ENCODE measurements at places on chromosomes 2 and 18.
A peak's percentile ranks its signal among the peaks of the same experiment; 100 is the strongest.

GRCh38 chr18:31901063-31901462, 41.9 kb downstream of the TRAPPC8 start:
- no peak for DNase-seq

GRCh38 chr18:62659698-62660097, 55.6 kb upstream of the PHLPP1 start:
- DNase-seq = no peak

- DNase-seq = no peak
Observed at GRCh38 chr2:20562540-20563225, 88.2 kb downstream of the HS1BP3 start.

- no peak for DNase-seq
Observed at GRCh38 chr2:47890711-47891368, 15.5 kb downstream of the FBXO11 start.

DNA sequence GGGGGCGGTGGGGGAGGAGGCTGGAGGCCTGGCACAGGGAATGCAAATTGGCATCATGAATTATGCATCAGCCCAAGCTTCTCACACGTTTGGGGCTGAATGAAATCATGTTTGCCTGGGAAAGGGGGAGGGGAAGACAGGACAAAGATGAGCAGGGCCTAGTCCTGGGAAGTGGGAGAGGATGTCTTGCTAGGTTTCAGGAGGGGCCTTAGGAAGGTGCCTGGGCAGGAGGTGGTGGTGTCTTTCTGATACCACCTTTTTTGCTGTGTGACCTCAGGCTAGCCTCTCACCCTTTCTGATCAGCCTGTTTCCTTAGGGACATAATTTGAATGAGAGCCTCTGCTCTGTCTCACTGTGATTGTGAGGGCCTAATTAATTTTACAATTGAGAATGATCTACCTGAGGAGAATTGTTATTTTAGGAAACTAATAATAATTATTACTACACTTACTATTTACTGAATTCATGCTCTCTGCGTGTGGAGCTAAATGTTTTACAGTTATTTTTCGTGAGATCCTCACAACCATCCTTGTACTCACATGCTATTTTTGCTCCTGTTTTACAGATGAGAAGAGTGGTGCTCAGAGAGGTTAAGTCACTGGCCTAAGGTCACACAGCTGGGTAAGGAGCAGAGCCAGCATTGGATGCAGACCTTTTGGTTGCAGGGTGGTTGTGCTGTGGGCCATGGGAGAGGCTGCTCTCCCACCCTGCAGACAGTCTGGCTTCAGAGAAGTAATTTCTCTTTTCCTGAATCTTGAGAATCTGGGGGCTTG, 39.6 kb downstream of the INHBB start:
- no peak for DNase-seq

GRCh38 chr2:168584911-168585310, 128.8 kb downstream of the CERS6 start:
- no peak for DNase-seq

DNA sequence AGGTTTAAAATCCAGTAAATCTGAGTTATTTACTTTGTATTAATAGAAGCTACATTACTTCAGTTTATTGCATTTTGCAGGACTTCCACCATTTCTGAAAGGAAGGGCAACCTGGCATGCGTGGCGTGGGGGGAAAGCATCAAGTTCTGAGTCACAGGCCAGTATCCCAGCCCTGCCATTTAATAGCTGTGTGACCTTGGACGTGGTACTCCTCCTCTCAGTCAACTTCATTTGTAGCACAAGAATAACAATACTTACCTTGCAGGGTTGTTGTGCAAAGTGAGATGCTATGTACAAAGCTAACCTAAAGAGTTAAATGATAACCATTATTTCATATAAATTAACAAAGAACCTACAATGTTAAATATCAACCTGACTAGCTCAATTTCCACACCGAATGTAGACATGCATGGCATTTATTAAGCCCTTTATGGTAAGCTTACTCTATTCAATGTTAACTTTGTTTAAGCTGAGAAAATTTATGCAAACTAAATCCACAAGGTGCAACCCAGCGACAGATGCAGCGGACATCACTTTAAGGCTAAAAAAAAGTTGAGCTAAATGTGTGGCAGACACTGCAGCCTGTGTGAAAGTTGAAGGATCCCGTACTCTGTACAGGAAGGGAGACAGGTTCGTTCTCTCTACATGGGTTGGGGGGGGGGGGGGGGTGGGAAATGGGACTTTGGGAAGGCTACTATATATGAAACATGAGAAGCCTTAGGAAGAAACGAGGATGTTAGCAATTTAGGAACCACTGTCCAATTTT, 17.2 kb upstream of the STPG4 start:
- peak; percentile 35 for DNase-seq

DNA sequence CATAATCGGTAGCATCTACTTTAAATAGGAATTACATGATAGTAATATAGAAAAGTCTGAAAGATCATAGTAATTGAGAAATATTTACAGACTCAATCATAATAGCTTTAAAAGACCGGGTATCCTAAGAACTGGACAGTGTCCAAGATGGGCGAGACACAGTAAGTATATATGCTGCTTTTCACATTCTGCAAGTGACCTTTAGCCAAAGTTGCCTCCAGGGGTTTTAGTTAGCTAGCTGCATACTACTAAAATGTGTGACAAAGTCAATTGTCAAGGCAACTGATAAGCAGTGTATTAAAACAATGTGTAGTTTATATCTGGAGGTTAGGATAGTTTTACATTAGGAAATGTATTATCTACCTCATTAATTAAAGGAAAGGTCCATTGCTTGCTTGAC, 24.6 kb downstream of the CD302 start:
- no peak for DNase-seq

GRCh38 chr2:28390746-28391563, 1.7 kb upstream of the FOSL2 start:
- DNase-seq = peak; percentile 46

DNA sequence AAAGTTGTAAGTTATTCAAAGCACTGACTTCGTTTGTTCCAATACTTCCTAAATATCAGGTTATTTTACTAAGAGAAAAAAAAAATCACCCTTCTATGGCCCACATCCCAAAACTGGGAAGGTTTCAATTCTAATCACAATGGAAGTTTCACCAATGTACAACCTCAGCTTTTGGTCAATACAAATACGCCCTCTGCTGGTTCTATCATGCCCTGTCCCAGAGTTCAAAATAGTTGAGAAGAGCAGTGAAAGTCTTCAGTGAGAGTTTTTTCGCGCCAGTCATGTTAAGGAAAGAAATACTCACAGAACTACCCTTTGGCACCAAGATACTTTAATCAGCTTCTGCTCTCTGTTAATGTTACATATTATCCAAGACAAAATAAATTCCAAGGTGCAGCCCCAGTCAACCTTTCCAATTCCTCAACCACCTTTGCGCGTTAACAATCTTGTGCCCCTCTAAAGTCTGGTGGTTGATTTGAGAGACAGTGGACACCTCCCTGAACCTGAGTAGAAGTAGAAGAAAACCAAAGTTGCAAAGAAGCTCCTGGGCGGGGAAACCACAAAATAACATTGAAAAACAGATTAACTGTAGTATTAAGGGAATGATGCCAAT, 59.9 kb downstream of the SUMO1 start:
- DNase-seq = peak; percentile 88

GRCh38 chr2:71596011-71596410, 142.7 kb downstream of the DYSF start:
- DNase-seq = no peak

DNA sequence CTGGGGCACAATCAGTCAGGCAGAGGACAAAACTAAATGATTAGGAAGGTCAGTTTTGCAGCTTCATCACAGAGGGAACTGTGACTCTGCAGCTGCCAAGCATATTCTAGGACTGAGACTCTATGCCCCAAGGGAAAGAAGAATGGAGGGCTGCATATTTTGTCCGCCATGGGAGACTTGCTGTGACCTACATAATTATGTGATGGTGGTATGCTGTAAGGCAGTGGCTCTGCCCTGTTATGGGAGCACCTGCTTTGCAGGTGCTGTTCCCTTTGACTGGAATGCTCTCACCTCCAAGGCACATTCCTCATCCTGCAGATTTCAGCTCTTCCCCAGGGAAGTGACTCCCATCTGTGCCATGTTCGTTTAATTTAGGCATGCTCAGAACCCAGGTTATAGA, 261.9 kb upstream of the EPHA4 start:
- no peak for DNase-seq

- no peak for DNase-seq
Observed at GRCh38 chr2:239285932-239286230, 114.9 kb downstream of the HDAC4 start.

DNA sequence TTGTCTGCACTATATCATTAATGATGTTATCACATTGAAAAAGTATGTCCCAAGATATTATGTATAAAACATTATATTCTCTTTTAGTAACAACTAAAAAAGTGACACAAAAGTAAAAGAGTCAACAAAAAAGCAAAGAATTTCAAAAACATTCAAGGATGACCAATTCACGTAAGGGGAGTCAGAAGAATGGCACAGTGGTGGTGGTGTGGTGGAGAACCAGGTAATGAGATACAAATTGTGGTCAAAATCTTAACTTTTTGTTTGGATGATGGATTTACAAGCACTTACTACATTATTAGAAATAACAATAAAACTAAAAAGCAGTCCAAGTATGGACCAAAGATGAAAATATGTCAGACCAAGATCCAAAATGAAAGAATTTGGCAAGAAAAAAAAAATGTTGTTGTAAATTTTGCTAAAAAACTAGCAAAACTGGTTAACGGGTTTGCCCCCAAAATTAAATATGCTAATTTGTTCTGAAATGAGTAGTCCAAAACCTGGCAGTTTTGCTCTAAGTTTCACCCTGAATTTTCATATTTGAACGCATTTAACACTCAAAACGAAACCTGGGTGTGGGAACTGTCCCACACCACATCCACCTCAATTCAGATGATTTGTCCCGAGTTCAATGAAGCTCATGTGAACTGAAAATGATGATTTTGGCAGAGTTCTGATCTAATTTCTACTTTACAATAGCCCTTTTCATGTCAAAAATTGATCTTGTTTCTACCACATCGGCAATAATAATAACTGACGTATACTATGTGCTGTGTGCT, 135.8 kb downstream of the IKZF2 start:
- DNase-seq = no peak

DNA sequence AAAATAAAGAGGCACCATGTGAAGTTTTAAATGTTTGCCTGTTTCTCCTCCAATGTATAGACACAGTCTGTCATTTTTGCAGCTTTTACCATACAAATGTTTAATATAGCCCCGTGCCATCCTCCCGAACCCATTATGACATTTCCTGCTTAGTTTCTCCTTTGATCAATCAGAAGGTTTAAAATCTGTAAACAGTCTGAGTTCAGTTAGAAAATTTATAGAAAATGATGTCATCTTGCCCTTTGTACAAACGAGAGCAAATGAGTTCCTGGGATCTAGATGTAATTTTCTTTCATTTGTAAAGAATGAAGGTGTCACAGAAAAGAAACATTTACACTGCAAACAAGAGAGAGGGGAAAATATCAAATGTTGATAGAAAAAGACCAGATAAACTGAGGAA, 62.7 kb upstream of the NFU1 start:
- DNase-seq = no peak

DNA sequence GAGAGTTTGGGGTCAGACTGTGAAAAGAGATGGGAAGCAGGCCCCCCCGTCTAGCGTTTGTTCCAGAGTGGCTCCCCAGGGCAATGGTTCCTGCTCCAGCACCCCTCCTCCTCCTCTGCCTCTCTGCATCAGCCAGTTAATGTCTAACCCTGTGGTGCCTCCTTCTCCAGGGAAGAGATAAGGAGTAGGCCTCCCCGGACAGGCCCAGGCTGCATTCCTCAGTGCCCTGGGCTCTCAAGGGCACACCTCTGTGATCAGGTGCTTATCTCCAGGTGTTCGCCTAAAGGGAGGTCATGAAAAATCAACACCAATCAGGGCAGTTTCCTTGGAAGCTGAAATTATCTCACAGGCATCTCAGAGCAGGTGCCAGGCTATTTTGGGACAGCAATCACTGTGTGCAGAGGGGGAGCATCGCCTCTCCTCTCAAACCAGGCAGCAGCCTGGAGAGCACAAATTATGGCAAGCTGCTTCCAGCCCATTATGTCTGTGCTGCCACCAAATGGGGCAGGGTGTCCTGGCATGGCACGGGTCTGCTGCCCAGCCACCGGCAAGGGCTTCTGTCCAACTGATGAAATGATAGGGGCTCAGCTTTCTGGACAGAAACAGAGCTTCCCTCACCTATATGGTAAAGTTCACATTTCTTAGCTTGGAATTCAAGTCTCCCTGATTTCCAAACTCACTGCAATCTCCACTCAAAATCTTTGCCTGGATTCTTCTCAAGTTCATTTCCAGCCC, 255.8 kb upstream of the SLC14A2 start:
- no peak for DNase-seq

- no peak for DNase-seq
Observed at GRCh38 chr18:21100146-21100545, 11.5 kb downstream of the ROCK1 start.

DNA sequence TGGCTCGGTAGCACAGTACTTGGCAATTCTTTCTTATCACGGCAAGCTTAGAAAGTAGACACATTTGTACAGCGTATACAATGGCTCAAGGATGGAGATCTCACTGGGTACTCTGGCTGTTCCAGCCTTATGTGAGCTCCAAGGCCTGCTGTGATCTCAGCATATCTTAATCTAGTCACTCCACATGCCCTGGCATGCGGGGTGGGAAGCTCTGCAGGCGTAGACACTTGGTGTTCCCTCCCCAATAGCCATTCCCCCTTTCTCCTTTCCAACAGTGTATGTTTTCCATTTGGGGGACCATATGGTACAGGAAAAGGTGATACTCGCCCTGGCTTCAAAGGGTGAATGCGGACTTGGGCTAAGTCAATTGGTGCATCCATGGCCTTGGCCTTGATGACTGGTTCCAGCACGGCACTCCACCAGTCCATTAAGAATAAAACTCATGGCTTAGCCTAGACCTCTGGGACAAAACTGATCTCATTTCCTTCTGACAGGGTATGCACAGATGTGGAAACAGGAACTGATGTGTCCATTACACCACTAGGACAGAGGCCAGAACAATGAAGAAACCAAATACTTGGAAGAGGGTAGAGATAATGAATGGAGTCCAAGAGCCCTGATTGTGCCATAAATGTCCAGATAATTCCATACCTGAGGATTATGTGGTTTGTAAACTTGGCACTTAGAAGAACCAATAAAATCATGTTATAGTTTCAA, 28.4 kb downstream of the TGIF1 start:
- peak; percentile 74 for DNase-seq

- no peak for DNase-seq
Observed at GRCh38 chr2:27275211-27276150, at the start of gene DNAJC5G. Gene DNAJC5G, plus strand, starts transcription at chr2:27275433. Its CDS starts 1,296 bp downstream, at chr2:27276729.

DNA sequence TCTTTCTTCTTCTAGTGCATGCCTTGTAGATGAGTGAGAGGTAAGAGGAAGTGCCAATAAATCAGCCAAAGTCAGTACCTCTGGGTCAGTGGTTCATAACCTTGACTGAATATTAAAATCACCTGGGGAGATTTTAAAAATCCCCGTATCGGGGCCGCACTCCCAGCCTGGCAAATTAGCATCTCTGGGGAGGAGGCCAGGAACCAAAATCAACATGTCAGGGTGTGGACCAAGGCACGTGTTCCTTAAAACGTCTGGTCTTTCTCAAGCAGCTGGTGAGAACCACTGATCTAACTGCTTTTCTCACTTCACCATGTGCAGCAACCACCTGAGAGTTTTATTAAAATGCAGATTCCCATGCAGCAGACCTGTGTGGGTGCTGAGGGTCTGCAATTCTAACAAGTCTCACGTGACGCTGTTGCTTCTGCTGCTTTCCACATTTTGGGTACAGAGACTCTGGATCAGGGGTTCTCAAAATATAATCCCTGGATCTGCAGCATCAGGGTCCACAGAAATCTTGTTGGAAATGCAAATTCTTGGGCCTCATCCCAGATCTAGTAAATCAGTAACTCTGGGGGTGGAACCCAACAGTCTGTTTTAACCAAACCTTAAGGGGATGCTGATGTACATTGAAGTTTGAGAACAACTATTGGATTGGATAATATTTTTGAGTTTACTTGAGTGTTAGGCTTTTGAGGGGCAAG, 49.5 kb downstream of the CHST9 start:
- no peak for DNase-seq

Data from suppressor macrophage treated with lipopolysaccharide for 1 hour (primary cell).